ENCODE measurements at places on chromosomes 2 and 18.

GRCh38 chr2:41763141-41763540 is 284.7 kb upstream of the PKDCC start:
- DNase-seq = no peak

DNA sequence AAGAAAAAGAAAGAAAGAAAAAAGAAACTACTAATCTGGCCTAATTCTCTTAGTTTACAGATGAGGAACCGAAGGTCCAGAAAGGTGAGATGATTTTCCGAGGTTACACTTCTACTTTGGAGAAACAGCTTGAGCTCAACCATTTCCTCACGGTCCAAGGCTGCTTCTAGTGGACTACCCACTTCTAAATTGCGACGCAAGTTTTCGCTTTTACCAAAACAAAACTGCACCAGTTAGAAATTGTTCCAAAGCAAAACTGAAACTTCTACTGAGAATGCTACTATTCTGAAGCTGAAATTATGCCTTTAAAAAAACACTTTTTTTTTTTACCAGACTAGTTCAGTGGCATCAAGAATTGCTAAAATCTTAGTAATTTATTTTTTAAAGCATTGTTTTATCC is 101.6 kb downstream of the INO80D start:
- no peak for DNase-seq

DNA sequence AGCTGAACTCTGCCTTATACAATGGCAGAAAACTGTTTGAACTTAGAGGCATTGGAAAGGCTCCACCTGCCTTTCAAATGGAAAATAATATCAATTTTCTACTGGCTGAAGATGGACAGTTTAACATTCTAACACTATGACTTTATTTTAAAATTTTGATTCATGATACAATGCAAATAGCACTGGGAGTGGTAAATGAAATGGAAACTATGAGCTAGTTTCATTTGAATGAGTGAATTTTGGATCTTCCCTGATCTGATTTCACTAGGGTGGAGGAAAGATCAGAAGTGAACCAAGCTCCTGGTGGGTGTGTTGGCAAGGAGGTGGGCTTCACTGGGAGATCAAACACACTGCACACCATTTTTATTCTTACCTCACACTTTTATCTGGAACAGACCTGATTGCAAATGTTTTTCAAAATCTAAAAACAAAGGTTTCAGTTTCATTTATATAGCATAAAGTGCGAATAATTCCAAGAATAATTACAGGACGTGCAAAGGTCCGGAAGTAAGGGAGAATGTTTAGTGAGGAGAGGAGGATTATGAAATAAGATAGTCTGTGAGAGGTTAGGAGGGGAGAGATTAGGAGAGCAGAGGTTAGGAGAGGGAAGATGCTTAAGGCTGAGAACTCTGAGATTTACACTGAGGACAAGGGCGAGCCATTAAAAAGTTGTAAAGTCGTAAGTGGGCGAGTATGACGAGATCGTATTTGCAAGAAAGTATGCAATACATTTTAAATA is 18.6 kb upstream of the MBP start:
- DNase-seq = no peak

DNA sequence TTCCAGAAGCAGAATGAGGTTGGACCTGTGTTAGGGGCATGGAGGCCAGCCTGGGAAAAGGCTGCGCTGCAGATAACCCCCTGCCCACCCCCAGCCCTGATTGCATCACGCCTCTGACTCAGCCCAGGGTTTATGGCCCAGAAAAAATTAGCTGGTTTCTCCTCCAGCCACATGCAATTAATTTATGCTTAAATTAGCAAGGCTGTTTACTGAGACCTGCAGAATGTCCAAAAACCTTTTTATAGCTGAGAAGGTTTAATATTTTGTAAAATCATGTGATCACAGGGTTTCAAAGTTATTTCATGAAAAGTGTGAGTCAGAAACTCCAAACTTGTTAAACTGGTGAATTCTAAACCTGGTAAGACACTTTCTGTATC is 123.1 kb upstream of the HDAC4 start:
- DNase-seq = no peak

DNA sequence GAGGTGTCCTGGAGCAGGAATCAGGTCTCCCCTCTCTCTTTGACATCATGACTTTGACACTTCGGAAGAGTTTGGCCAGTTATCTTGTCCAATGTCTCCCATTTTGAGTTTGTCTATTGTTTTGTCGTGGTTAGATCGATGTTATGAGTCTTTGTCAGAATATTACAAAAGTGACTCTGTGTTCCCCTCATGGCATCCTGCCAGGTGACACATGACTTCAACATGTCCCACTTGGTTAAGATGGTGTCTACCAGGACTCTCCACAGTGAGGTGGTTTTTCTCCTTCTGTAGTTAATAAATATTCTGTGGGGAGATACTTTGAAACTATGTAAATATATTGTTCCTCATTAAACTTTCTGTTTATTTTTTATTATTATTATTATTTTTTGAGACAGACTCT is 76.6 kb upstream of the BZW1 start:
- DNase-seq = no peak

GRCh38 chr2:100592226-100592625 is 29.4 kb downstream of the PDCL3 start:
- DNase-seq = no peak

GRCh38 chr2:223692191-223692947 is 90.2 kb upstream of the SCG2 start:
- no peak for DNase-seq

- DNase-seq = peak; percentile 69
Observed at GRCh38 chr18:59070181-59070912, 69.3 kb upstream of the SEC11C start.

DNA sequence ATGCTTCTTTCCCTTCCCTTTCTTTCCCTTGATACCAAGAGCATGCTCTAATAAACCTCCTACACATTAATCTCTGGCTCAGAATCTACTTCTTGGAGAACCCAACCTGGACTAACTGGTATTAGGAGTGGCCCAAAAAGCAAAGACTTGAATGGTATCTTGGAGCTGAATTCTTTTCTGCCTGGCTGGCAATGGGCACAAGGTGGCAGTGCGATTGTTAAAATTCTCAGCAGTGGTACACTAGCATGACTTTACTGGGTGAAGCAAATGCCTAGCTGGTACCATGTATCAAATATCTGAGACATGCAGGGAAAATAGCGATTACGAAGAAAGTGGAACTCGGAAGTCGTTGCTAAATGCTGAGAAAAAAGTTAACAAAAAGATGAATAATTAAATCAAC is 376.1 kb downstream of the XIRP2 start:
- no peak for DNase-seq

- no peak for DNase-seq
Observed at GRCh38 chr2:215418064-215418963, 17.6 kb downstream of the FN1 start.

DNA sequence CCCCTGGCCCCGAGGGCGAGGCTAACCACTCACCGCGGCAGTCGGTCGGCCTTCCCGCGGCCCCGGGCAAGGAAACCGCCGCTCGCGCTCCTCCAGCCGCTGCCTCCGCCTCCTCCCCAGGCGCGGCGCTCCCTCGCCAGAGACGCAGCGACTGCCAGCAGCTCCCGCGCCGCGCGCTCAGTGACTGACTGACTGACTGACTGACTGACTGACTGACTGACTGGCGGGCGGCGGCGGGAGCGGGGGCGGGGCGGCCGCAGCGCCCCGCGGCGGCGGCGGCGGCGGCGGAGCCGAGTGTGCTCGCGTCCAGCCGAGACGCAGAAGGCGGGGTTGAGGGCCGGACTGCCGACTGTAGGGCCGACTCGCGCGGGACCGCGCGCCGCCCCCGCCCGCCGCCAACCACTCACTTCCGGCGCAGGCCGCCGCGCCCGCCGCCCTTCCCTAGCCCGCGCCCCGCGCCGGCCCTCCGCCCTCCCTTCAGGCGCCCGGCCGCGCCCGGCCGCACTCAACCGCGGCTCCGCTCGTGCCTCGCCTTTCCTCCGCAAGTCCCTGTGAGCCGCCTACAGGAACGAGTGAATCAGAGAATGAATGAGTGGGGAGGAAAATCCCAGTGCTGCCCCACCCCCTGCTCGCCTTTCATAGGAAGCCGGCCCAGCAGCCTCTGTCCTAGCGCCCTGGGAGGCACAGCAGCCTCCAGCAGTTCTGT is at the start of gene RAPH1:
Gene RAPH1 (minus strand): TSS at position 224 of the 706 bp plus-strand sequence. CDS start 39,948 bp downstream, outside the sequence.
- peak; percentile 34 for DNase-seq

GRCh38 chr2:46909771-46910419 is 5.7 kb downstream of the MCFD2 start:
- DNase-seq = no peak

DNA sequence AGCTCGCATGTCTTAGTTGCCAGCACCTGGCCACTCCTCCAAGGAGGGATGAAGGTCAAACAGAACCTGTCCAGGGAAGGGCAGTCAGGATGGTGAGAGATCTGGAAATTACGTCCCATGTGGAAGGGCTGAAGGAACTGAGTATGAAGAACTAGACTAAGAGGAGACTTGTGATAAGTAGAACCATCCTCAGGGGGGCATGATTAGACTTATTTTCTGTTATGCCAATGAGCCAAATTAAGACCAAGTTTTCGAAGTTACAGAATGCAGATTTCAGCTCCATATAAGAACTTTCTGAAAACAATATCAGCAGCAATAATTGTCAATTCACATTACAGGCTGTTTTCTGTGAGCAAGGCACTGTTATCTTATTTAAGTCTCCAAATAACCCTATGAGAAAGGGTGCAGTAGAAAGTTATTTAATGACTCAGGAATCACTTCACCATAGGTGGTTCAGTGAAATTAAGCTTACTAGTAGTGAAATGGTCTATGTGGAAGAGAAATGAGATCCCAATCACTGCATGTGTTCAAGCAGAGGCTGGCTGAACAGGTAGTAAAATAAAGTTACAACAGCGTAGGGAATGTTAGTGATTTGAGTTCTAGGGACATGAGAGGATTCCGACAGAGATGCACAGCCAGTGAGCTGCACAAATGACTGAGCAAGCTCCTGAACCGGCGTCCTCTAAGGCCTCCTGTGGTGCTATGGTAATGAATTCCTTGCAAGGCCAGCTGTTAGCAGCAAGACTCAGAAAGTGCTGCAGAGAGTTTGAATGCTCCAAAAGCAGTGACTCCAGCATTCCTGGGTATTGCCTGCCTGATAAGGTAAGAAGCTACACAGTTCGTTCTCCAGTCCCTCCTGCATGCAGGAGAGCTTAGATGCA is 4.5 kb upstream of the DYM start:
- no peak for DNase-seq

DNA sequence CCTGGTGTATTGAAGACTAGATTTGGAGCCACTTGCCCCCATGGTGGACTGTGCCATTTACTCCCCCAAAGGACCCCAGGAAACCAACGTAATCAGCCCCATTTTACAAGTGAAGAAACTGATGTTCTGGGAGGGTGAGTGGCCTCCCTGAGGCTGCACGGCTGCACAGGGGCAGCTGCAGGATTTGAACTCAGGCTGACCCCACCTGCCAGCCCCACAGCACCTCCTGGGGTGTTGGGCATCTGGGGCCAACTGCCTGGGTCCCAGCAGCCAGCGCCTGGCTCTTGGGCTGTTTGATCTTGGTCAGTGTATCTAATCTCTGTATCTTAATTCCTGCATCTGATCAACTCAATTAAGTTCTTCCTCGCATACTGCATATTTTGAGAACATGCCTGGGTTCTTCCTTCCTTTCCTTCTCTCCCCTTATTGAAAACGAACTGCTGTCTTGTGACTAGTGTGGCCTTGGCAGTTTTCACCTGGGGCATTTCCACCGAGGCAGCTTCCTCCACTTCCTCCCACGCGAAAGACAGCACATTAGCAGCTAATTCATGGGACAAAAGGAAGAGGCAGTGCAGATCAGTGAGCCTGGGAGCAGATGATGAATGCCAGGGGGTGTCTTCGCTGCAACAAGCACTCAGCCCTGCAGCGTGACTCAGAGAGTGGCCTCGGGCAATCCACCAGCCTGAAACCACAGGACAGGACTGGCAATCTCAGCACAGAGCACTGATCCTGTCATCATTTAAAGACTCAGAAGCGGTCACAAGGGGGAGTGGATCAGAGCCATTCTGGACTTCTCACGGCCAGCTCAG is 184.1 kb upstream of the RAB12 start:
- DNase-seq = no peak

DNA sequence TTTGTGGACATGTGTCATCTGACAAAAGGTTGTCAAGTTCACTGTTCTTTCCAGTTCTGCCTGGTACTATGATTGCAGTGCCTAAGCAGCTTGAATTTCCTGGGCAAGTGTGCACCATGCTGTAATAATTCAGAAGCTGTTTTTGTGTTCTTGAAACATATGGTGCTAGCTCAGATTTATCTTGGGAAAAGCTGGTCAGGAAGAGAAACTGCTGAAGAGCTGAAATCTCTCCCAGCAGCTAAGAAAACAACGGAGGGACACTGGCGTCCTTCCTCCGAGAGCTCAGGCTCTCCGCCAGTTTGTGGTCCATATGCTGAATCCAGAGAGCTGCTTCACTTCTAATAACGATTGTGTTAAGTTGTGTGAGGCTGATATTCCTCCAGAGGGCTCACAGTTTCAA is 642.0 kb downstream of the DPP10 start:
- DNase-seq = no peak

GRCh38 chr2:238742664-238743063 is 105.2 kb upstream of the TWIST2 start:
- no peak for DNase-seq

- no peak for DNase-seq
Observed at GRCh38 chr18:61791031-61791430, 101.8 kb downstream of the RNF152 start.

- no peak for DNase-seq
Observed at GRCh38 chr2:8922431-8922830, 81.1 kb downstream of the MBOAT2 start.

DNA sequence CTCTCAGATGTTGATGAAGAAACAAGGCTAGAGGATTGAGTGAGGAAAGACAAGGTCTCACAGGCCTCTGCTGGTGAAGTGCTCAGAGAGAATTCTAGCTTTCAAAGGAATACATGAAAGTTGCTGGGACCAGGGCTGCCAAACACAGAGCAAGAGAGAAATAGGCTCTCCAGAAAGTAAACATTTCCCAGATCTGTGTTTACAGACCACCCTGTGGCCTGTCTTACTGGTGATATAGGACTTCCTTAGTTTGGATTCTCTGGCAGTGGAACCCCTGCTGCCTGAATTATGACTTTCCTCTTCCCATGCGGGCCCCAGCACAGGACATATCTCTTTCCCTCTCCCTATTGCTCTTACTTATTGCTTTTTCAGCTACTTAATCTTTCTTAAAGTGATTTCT is 64.5 kb downstream of the TACR1 start:
- DNase-seq = no peak

DNA sequence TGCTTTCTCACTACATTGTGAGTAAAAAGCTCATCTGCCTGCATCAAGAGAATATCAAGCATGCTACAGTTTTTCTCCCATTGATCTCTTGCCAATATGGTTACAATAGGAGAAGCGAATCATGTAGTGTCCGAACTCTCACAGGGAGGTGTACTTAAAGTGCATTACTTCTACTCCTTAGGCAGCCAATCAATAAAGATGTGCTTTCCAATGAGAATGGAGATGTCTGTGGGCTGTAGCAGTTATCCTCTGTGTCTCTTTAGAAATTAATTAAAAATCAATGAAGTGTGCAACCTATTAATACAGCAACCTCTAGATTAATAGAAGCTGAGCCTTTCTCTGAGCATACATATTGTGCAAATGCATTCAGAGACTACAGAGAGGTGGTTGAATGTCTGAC is 883.7 kb downstream of the CPS1 start:
- no peak for DNase-seq

- peak; percentile 5 for DNase-seq
Observed at GRCh38 chr18:13800505-13801259, 23.3 kb upstream of the MC5R start.
